GM06990 (cell line): ENCODE measurements at places on chromosomes 3 and 15.

GRCh38 chr3:63387568-63387967 lies 109.5 kb downstream of the SYNPR start:
- DNase-seq = no peak

GRCh38 chr3:192215-192929 lies 4.2 kb upstream of the CHL1 start:
- no peak for DNase-seq

DNA sequence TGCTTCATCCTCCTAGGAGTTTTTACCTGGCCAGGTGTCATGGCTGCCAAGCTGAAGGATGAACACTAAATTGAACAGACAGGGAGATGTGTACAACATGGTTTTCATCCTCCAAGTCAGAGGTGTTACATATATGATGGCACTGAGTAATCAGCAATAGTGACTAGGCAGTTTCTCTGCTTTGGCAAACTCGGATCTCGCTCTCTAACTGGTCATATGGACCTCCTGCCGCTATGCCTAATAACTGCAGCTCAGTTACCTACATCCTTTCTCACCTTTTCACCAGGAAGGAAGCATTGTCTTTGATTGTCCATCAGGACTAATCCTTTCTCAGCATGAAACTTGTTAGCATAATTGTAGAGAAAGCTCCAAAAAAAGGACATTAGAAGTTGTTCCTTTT lies 175.9 kb upstream of the PLSCR5 start:
- no peak for DNase-seq

DNA sequence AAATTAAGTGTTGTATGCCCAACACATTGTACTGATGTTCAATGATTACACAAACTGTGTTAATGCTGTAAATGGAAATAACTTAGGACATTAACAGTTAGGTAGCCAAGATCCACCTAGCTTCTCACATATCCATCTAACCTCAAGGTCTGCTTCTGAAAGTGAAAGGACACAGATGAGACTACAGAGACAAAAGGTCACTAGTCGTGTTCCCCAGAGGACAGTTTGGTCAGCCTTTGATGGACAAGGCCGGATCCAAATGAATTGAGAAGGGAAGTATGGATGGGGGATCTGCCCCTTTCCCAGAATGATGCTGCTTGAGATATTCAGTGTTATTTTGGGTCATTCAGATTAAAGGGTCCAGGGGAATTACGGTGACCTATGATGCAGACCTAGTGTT lies 17.2 kb downstream of the ALDH1A2 start:
- DNase-seq = no peak

- no peak for DNase-seq
These were observed 111.4 kb upstream of the CCNL1 start for GRCh38 chr3:157271283-157271882.

GRCh38 chr3:77835921-77836320 lies 796.0 kb downstream of the ROBO2 start:
- no peak for DNase-seq
